ENCODE measurements at places on chromosomes 12 and 14.

- DNase-seq: no peak
These were observed 6.2 kb downstream of the DUSP6 start for GRCh38 chr12:89345830-89346740.

DNA sequence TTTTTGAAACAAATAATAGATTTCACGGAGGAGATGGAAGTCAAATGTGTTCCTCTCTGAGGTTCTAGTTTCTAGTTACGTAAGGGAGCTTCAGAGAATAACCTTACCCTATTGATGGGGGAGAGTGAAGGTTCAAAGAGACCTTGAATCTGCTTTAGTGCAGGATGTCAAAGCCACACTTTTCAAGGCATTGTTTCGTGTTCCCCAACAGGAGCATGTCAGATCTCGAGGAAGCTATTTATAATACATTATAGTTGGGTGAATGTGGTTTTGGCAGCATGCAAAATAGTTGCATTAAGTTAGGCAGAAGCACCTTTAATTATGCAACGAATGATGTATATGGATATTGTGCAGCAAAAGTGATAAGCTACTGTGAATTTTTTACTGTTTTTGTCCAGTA, 614.9 kb downstream of the SLC16A7 start:
- DNase-seq: no peak

GRCh38 chr12:53930591-53931255, 7.9 kb upstream of the HOXC13 start:
- no peak for DNase-seq

DNA sequence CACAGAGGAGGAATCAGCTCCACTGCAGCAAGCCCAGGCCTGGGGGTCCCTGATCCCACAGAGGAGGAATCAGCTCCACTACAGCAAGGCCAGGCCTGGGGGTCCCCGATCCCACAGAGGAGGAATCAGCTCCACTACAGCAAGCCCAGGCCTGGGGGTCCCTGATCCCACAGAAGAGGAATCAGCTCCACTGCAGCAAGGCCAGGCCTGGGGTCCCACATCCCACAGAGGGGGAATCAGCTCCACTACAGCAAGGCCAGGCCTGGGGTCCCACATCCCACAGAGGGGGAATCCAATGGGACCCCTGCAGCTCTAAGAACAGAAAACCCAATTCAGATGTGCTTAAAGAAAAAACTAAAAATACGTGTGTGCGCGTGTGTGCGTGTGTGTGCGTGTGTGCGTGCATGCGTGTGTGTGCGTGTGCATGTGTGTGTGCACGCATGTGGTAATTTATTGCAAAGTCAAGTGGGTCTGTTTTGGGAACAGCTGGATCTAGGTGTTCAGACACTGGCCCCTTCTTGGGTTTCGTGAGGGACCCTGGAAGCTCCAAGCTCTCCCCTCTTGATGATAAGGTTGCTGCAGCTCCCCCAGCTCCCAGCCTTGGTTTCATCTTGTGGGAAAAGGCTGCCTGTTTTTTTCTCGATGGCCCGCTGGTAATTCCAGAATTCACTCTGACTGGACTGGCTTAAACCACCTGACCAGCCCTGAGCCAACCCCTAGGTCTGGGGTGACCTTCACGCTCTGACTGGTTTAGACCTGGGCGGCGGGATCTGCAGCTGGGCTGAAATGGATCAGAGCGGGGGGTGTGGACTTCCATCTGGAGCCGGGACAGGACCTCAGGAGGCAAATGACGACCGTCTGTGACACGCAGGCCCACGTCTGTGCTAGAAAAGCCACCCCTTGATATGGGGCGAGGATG, 47.1 kb downstream of the GALNT9 start:
- DNase-seq: no peak

GRCh38 chr12:110024051-110024450, 24.3 kb downstream of the C12orf76 start:
- DNase-seq: no peak

DNA sequence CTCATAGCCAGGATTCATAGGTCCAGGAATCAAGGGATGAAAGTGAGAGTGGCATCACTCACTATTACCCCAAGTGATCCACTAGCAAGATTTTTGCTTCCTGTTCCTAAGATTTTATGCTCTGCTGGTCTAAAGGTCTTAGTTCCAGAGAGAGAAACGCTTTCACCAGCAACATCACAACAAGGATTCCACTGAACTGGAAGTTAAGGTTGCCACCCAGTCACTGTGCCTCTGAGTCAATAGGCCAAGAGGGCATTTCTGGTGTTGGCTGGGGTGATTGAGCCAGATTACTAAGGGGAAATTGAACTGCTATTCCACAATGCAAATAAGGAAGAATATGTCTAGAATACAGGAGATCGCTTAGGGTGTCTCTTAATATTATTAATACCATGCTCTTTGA, 142.5 kb upstream of the ARID2 start:
- DNase-seq: no peak

DNA sequence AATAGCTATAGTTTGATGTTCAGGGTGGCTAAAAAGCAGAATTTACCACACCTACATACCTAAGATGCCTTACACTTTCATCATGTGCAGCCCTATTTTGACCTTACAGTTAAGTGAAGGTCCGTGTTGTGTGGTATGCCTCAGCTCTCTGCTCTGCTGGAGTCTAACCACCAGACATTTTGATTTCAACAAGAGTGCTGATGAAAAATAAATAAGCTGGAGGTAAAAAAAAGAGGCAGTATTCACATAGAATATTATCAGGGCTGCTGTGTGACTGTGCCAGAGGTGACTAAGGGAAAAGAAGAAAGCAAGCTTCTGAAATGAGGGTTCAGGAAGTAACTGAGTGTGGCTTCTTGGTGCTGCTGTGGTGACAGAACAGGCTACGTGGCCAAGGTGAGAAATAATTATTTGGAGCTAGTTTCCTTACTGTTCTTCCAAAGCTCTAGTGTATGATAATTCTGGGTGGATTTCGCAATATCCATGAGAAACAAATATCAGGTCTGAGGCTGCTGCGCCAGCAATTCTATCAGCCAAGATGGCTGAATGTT, 188.8 kb downstream of the STXBP6 start:
- DNase-seq: no peak

GRCh38 chr14:94531187-94531586, 21.9 kb upstream of the SERPINA12 start:
- no peak for DNase-seq

DNA sequence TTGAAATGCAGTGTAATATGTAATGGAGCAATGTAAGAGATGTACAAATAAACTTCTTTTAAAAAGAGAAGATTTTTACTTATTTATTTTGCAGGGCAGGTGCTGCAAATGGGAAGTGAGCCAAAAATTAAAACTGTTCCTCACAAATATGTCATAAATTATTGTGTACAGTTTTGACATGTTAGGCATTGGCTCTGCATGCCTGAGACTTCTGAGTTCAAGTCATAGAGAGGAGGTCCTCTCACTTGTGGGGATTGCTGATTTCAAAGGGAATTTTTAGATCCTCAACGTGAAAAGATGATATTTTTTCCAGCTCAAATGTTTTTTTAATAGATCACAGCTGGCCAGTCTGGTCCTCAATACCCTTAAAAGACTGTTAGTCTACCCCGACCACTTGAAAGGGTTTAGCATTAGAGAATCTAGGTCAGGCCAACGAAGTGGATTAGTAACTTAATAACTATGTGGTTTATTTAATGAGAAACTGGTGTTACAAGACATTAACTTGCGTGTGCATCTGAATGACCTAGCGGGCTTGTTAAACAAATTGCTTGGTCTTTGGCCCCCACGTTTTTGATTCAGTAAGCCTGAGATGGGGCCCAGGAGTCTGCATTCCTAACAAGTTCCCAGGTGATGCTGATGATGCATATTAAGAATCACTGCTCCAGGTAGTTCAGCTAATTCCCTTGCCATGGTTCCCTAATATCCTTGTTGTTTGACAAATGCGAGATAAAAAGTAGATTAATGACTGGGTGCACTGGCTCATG, 30.9 kb upstream of the WDR89 start:
- DNase-seq: no peak

DNA sequence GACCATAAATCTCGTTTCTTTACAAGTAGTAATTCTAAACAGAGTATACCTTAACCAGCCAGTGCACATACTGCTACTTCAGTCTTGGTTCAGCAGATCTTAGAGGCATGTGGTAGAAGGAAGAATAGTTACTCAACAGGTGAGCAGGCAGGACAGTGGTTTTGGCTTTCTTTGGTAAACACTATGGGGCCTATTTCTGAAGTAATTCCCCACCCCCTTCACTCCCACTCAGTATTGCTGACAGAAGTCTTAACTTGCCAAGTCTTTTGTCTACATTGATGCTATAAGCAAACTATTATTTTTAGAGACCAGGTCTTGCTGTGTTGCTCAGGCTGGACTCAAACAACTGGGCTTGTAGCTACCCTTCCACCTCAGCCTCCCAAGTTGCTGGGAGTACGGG, 68.5 kb downstream of the FBXO34 start:
- DNase-seq: no peak

GRCh38 chr12:107126796-107127481, 33.6 kb upstream of the CRY1 start:
- DNase-seq: no peak

GRCh38 chr14:63877550-63877939, 24.7 kb downstream of the SYNE2 start:
- no peak for DNase-seq

GRCh38 chr14:41868396-41868795, 261.7 kb downstream of the LRFN5 start:
- DNase-seq: no peak

DNA sequence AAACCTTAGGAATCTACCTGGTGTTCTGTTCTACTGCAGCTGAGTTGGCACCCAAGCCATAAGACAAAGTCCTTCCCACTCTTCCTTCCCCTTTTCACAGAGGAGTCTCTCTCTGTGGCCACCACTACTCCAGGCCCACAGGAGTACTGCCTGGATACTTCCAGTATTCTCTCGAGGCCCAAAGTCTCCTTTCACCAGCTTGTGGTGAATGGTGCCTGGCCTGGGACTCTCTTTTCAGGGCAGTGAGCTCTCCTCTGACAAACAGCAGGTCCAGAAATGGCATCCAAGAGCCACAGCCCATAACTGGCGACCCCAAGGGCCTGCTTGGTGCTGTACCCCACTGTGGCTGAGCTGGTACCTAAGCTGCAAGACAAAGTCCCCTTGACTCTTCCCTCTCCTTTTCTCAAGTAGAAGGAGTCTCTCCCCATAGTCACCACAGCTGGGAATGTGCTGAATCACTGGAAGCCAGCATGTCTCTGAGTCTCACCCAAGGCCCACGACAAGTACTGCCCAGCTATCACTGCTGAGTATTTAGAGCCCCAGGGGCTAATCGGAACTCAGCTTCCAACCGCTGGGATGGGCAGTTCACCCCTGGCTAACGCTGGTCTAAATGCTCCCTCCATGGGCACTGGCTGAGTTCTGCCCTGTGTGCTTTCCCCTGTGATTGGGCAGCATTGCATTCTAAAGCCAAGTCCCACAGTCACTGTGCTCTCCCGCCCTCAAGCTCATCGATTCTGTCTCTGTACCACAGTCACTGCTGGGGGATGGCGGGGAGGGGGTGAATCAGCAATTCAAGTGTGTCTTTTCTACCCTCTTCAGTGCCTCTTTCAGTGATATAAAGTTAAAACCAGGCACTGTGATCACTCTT, 6.1 kb downstream of the A2ML1 start:
- DNase-seq: no peak

DNA sequence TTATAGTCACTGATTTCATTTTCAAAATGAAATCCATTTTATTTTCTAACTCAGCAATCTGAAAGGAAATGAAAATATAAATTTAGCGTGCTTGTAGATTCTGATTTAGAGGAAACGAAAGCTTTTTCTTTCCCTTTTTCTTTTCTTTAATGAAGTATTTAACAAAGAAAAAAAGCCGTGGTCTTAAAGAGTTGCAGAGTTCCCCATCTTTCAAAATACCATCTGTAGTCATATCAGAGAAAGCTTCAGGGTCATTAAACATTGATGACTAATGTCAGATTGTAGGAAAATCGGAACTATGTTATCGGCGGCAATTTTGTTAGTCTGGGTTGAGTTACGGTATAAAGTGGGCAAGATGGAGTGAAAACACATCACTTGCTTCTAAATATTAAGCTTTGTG, 32.3 kb downstream of the DRAM1 start:
- DNase-seq: no peak

DNA sequence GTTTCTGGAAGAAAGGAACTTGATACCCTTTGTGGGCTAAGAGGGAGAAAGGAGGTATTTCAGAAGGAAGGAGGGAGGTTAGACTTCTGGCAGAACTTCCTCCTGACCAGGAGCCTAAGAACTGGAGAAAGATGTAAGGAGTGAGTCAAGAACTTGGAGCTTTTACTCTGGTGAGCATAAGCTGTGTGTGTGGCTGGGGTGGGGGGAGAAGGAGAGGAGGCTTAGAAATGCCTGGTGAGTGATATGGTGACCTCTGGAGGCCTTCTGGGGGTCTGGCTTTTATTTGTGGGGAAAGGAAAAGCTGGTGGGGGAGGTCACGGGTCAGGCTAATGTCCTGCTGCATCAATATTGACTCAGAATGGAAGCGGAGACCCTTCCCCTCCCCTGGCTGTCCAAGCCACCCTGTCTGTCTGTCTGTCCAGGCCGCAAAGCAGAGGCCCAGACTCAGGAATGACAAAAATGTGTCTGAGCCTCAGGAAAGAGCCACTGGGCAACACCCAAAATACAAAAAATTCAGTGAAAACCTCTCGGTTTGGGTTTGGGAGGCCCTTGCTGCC, 4.8 kb downstream of the LRP1 start:
- no peak for DNase-seq

DNA sequence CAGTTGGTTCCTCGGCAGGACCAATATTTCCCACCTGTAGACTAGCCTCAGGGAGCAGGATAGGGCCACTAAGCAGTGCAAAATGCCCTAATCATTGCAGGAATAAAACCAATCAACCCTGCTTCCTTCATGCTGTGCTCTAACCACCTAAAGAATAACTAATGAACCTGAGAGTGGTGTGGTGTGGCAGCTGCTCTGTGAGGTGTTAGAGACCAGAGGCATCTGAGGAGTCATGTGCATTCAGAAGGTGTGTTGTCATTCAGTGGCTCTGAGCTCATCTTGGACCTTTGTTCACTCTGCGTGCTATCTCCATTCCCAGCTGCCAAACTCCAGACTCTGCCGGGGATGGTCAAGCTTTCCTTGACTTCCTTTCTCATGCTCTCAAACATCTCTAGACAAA, 136.7 kb upstream of the EGLN3 start:
- DNase-seq: no peak

GRCh38 chr12:14772946-14773345, 30.3 kb downstream of the WBP11 start:
- no peak for DNase-seq
